Cardiac fibroblast (primary cell): ENCODE measurements at places on chromosomes 13 and 19.

GRCh38 chr19:15197942-15198341 lies 2.9 kb downstream of the NOTCH3 start:
- DNase-seq: no peak

DNA sequence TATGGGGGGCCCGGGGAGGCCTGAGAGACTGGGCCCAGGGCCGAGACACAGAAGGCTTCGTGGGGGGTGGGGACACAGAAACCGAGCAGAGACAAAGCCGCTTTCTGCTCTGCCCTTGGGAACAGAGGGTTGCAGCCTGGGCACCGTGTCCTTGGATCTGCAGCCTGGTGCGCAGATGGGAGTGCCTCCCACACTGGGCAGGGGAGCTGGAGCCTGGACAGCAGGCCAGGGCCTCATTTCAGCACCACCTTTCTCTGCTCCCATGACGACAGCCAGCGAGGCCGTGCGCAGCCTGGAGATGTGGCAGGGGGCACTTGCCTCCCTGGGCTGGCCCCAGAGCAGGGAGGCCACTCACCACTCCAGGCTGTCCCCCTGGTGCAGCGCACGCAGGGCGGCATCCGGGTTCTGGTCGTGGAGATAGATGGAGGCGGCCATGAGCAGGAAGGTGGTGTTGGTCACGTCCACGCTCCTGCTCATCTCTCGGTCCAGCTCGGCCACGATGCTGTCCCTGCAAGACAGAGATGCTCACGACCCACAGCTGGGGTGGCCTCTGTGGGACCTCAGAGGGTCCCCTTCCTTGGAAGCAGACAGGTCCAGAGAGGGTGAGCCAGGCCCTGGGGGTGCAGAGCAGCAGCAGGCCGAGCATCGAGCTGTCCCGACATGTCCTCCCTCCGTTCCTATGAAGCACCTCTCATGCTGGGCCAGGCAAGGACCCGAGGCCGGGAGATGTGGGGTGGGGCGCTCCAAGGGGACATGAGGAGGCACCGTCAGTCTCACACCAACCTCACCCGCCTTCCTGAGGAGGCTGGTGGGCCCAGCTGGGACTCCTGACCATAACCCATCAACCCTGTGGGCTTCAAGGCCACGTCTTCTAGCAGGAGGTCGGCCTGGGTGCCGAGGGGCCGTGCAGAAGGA lies 10.9 kb upstream of the CERS1 start:
- DNase-seq: no peak

DNA sequence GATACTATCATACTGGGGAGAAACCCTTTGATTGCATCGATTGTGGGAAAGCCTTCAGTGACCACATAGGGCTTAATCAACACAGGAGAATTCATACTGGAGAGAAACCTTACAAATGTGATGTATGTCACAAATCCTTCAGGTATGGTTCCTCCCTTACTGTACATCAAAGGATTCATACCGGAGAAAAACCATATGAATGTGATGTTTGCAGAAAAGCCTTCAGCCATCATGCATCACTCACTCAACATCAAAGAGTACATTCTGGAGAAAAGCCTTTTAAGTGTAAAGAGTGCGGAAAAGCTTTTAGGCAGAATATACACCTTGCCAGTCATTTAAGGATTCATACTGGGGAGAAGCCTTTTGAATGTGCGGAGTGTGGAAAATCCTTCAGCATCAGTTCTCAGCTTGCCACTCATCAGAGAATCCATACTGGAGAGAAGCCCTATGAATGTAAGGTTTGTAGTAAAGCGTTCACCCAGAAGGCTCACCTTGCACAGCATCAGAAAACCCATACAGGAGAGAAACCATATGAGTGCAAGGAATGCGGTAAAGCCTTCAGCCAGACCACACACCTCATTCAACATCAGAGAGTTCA lies 12.9 kb upstream of the ZNF470 start:
- DNase-seq: no peak

- no peak for DNase-seq
These were observed 39.4 kb upstream of the KATNAL1 start for GRCh38 chr13:30346789-30347167.

DNA sequence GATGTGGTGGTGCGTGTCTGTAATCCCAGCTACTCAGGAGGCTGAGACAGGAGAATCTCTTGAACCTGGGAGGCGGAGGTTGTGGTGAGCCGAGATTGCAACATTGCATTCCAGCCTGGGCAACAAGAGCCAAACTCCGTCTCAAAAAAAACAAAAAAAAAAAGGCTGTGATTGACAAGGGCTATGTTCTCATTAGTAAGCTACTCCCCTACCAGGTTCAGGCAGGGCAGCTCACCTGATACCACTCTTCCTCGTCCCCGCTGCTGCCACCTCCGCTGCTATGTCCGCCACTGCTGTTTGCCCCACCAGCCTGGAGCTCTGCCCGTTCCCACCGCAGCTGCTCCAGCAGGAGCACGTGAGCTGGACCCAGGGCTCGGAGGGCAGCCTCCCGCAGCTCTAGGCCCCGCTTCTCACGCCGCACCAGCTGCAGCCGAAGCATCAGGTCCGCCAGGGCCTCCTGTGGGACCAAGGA lies 9.4 kb downstream of the USHBP1 start:
- DNase-seq: no peak

GRCh38 chr13:107104631-107105030 lies 536.7 kb upstream of the ARGLU1 start:
- DNase-seq: no peak

GRCh38 chr13:113327391-113327765 lies 30.3 kb downstream of the LAMP1 start:
- no peak for DNase-seq

GRCh38 chr13:77911751-77912150 lies 6.9 kb downstream of the EDNRB start:
- DNase-seq: no peak

- DNase-seq: no peak
These were observed 143.3 kb upstream of the FREM2 start for GRCh38 chr13:38543561-38543960.

- no peak for DNase-seq
These were observed 9.5 kb downstream of the CYP4F22 start for GRCh38 chr19:15517778-15518177.

DNA sequence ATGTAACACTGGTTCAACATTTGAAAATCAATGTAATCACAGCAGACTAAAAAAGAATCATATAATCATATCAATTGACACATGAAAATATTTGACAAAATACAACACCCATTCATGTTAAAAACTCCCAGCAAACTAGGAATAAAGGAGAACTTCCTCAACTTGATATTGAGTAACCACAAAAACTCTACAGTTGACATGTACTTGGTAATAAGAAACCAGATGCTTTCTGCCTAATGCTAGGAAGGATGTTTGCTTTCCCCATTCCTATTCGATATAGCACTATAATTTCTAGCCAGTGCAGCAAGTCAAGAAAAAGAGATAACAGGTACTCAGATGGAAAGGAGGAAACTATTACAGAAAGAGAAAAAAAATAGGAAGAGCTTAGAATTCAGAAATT lies 26.9 kb downstream of the UFM1 start:
- no peak for DNase-seq

GRCh38 chr13:93670866-93671265 lies 444.3 kb downstream of the GPC6 start:
- no peak for DNase-seq

GRCh38 chr19:29663861-29664752 lies 1.2 kb upstream of the PLEKHF1 start:
- DNase-seq: no peak

DNA sequence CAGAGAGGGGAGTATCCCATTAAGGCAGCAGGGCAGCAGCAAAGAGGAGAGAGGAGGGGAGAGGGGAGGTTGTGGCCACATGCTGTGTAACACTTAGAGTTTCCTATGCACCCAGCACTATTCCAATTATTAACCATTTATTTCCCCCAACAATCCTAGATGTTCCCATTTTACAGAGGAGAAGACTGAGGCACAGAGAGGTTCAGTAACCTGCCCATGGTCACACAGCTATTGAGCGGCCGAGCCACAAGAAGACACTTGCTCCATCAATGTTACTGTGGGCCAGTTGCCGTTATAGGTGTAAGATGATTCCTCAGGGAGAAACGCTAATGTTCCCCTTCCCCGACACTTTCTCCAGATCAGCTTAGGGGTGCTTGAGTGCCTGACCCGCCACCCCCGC lies 69.2 kb downstream of the INSR start:
- DNase-seq: no peak

- no peak for DNase-seq
These were observed 30.3 kb downstream of the LYL1 start for GRCh38 chr19:13072188-13072908.

GRCh38 chr13:76750126-76750525 lies 136.1 kb downstream of the KCTD12 start:
- no peak for DNase-seq
